Retina (tissue), 1 donor: ENCODE measurements at places on chromosomes 7 and 10.

DNA sequence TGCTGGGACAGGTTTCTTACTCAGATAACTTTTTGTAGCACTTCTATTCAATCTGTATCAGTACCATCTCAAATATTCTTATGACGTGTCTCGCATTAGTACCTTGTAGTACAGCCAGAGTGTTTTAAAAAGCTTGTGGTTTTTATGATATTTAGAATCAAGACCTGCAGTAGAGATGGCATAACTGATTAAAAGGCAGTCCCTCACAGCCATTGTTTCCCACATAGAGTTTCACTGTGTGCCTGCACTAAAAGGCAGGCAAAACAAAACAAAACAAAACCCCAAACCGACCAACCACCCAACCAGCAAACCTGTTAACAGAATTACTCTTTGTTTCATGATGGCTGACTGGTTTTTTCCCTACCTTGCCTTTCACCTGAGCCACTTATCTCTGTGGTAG is 221.3 kb upstream of the DGKB start:
- no peak for DNase-seq

DNA sequence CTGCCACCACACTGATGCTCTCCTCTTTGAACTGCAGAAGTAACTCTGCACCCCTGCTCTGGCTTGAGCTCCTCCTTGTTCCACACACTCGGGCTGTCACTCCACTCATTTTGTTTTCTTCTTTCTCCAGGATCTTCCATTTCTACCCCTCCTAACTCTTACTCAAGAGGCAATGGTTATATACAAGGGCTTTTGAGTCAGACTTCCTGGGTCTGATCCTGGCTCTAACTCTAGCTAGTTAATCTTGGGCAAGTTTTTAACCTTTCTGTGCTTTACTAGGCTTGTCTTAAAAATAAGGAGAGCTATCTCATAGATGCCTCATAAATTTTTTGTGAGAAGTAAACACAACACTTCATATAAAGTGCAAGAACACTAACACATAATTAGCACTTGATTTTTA is 45.3 kb upstream of the GNAI1 start:
- no peak for DNase-seq

GRCh38 chr10:22712956-22713852 is 1.2 kb downstream of the PIP4K2A start:
- DNase-seq: peak; percentile 62

GRCh38 chr7:24922099-24922773 is 57.7 kb downstream of the OSBPL3 start:
- DNase-seq: no peak

DNA sequence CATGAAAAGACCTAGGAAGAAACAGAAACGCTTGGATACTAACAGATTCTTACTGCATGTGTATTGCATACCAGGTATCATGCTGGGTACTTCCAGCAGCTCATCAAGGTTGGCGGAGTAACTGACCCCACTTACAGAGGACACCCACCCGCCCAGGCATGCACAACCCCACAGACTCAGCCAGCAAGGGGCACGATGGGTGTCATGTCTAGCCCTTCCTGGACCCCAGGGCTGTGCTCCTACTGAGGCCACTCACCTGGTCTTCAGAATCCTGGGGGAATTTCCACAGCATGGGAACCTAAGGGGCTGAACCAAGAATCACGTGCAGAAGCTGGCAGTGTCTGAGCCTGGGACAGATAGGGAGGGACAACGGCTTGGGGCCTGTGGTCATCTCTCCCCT is 134.1 kb upstream of the ZNF32 start:
- no peak for DNase-seq

DNA sequence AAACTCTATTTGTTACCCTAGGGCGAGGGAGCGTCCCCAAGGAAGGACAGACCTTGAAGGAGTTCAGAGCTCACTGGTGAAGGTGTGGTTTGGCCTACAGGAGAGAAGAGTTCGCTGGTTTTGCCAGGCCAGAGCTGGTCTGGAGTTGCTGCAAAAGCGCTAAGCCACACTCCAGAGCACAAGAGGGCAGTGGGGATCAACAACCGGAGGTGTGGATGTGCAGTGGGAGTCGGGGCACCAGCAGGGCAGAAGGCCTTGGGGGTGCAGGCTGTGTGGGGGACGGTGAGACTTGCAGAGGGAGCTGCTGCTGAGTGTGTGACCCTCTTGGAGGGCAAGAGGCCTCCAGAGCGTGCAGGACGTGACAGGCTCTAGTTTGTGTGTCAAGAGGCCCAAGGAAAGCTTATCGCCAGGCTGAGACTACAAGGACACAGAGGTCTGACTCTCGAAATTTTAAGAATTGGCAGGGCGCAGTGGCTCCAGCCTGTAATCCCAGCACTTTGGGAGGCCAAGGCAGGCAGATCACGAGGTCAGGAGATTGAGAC is 14.3 kb upstream of the CUL1 start:
- no peak for DNase-seq
